ENCODE measurements at places on chromosomes 16 and 17.

DNA sequence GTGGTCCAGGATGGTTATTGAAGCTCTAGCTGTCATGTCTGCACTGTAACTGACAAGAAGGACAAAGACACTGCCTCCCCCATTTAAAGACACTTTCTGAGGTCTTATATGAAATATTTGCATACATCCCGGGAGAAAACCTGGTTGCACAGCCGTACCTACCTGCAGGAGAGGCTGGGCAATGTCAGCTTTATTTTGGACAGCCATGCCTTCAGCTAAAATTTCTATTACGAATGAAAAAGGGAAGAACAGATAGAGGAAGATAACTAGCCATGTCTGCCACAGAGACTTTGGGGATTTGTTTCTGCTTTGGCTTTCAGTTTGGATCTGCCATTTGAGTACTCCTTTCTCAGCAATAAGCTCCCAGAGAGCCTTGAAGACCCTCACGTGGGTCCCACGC lies 19.0 kb downstream of the SLC7A6 start:
- no peak for DNase-seq

- no peak for DNase-seq
Measured at GRCh38 chr16:14553447-14553846, 76.6 kb downstream of the PARN start.

GRCh38 chr17:44039829-44040635 lies 25.3 kb upstream of the TMEM101 start:
- no peak for DNase-seq

- no peak for DNase-seq
Measured at GRCh38 chr17:8069587-8069860, 18.0 kb downstream of the ALOX12B start.

DNA sequence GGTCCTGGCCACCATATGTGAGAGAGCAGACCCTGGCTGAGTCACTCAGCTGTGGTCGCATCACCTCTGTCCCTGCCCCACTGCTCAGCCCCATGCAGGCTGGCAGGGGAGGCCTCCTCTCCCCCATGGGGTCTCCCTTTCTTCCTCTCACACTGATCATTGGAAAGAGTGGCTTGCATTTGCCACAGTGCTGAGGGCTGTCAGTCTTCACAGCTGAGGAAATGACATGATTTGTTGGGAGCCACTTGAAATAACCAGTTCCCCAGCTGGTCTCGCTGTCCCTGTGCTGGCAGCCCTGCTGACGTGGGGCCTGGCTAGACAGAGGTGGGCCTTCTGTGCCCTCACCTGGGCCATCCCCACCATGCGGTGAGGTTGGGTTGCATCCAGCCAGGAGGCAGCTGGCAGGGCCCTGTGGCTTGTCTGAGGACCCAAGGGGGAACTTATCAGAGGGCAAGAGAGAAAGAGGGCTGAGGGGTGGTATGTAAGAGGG lies 30.1 kb upstream of the MED9 start:
- DNase-seq: no peak

GRCh38 chr17:17152385-17152784 lies 53.7 kb downstream of the PLD6 start:
- DNase-seq: no peak

GRCh38 chr17:77865112-77865611 lies 93.3 kb upstream of the TNRC6C start:
- DNase-seq: no peak

- DNase-seq: no peak
Measured at GRCh38 chr17:35252651-35253050, 9.8 kb downstream of the SLFN5 start.

DNA sequence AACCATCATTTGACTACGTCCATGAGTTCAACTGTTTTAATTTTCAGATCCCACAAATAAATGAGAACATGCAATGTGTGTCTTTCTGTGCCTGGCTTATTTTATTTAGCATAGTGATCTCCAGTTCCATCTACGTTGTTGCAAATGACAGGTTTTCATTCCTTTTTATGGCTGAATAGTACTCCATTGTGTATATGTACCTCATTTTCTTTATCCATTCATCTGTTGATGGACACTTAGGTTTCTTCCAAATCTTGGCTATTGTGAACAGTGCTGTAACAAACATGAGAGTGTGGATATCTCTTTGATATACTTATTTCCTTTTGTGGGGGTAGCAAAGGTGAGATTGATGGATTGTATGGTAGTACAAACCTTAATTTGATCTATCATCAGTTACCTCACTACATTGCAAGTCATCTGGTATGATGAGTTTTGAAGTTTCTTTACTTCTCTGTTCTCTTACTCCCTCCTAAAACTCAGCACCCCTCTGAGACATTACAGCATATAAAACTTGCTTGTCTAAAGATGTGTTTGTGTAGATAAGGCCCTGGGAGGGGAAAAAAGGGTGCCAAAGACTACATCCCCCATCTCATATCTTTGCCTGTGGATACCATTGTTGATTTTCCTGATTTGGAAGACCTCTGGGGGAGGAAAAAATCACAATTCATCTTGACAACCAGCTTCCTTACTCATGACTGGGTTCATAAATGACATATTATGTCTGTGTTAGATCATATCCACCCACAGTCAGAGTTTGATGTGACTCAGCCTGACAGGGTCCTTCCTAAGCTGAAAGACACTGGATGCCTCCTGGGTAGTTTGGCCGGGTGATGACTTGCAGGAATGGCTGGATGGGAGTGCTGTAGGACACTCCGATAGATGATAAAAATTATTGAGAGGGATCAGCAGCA lies 47.6 kb downstream of the ABCA9 start:
- no peak for DNase-seq

GRCh38 chr17:36535669-36536081 lies 888 bp downstream of the PIGW start:
- DNase-seq: no peak

DNA sequence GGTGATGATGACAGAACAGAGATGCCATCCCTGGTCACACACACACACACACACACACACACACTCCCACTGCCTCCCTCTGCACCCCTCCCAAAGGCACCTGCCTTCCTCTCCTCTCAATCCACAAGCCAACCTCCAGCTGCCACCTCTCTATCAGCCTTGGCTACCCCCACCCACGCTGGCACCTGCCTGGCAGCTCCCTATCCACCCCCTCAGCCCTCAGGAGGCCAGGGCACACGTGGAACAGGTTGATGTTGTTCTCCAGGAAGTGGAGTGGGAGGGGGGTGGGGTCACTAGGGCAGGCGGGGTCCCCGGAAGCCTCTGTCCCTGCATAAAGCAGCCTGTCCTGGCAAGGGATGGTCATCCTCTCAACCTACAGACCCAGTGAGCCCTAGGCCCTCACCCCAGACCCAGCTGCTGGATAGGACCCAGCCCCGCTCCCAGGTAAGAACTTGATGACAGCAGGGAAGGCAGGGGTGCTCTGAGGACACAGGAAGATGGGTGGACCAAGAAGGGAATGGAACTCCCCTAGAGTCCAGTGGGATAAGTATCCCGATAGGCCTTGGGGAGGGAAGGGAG lies at the start of gene GSDMA:
Gene GSDMA, plus strand, starts transcription at position 363 of the 579 bp plus-strand sequence. CDS start 2,684 bp downstream, outside the sequence.
- no peak for DNase-seq

- no peak for DNase-seq
Measured at GRCh38 chr16:70746708-70747424, 54.1 kb downstream of the VAC14 start.

DNA sequence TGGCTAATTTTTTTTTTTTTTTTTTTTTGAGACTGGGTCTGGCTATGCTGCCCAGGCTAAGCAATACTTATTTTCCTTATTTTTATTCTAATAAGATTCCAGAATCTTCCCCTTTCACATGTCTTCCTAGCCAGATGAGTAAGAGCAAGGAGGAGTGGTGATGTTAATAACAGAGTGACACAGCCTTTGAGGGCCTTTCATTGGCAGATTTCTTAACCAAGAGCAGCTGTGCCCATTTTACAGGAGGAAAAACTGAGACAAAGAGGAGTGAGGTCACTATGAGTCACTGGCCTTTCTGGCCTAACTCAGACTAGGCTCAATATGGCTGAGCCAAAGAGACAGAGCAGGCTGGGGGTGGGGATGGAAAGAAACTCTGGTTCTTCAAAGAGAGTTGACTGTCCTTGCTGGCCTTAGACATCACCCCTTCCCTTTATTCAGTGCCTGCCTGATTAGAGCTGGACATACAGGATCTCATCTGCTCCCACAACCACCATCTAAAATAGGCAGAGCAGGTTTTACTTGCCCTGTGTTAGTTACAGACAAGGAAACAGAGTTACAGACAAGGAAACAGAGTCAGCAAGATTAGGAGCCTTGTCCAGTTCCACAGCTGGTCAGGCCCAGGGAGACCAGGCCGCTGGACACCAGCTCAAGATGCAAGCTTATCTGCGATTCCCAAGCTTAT lies 50.0 kb upstream of the TOB1 start:
- no peak for DNase-seq

DNA sequence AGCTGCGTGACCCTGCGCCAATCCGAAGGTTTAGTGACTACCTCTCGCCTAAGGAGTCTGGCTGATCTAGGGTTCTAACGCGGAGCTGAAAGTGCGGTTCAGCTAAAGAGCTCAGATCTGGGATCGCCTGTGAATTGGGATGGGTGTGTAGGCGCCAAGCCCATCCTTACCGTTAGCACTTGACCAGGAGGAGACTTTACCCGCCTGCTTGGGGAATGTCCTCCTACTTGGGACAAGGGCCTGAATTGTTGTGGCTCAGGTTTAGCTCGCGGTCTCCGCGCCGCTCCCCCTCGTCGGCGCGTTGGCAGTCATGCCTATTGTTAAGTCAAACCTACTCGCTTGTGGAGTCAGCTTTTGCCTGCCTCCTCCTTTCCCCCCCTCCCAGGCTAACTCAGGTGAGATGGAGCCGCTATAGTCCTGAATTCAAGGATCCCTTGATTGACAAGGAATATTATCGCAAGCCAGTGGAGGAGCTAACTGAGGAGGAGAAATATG lies 480 bp downstream of the MRPS7 start:
- DNase-seq: no peak

GRCh38 chr17:6543079-6544010 lies 13.0 kb downstream of the PITPNM3 start:
- DNase-seq: no peak

- no peak for DNase-seq
Measured at GRCh38 chr17:49931416-49932137, 37.4 kb upstream of the DLX4 start.

DNA sequence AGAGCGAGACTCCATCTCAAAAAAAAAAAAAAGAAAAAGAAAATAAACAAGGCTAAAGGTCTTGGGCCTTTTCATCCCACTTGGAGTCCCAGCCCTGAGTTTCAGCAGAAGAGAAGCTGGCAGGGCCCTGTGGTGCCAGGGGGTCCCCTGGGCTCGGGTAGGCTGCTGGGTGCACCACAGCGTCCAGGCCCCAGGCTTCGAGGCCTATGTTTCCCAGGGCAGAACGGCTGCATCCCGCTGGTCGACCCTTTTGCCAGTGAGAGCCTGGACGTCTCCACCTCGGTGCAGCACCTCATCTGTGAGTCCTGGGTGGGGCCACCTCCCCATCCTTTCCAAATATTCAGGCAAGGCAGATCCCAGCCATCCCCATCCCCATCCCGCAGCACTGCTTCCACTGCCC lies 2.2 kb downstream of the TMEM235 start:
- no peak for DNase-seq

DNA sequence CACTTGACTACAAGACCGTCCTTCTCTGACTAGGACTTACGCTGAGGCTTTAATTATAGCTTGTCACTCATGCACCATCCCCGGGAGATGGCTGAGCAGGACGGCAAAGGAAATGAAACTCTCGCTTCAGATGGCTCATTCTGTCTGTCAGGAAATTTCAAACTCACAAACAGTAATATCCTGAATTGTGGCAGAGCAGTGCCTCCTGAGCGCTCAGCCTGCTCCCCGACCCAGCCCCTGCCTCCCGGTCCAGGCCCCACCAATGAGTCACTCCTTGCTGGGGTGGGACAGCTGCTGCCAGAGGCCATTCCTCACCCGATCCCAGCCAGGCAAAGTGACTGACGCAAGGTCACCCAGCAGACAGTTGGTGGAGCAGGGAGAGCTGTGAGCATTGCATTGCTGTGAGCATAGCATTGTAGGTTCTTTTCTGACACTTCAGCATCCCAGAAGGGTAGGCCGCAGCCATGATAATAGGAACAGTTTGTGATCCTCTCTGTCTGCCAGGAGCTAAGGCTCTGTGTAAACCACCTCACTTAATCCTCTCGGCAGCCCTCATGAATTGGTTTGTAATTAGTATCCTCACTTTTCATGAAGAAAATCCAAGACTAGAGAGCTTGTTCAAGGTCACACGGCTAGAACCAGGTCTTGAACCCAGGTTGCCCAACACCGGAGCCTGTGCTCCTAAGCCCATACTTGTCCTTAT lies 20.9 kb downstream of the CCDC182 start:
- no peak for DNase-seq

GRCh38 chr17:51770027-51770759 lies 388.3 kb downstream of the CA10 start:
- DNase-seq: no peak

Data from right renal pelvis (tissue), 4 donors.